ENCODE measurements at places on chromosomes 2 and 18. TPM values are rescaled to one million over a fixed set of nuclear protein-coding genes. Genes with fewer than 3 reads are reported as not detected.

DNA sequence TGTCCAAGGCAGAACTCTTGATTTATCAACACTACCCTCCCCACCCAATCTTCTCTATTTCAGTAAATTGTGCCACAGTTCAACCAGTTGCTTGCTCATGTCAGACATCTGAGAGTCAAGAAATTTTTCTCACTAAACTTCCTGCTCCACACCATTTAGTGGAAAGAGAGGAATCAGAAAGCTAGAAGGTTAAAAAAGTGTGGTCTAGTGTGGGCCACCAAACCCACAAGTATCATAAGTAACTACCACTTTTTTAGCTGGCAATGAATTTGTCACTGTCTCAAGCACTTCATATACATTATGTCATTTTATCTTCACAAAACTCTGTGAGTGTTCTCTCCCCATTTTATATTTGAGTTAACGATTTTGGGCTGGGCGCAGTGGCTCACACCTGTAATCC is 16.6 kb upstream of the MSTN start:
- DNase-seq: no peak

Gene GLI2
- total RNA-seq: not detected

DNA sequence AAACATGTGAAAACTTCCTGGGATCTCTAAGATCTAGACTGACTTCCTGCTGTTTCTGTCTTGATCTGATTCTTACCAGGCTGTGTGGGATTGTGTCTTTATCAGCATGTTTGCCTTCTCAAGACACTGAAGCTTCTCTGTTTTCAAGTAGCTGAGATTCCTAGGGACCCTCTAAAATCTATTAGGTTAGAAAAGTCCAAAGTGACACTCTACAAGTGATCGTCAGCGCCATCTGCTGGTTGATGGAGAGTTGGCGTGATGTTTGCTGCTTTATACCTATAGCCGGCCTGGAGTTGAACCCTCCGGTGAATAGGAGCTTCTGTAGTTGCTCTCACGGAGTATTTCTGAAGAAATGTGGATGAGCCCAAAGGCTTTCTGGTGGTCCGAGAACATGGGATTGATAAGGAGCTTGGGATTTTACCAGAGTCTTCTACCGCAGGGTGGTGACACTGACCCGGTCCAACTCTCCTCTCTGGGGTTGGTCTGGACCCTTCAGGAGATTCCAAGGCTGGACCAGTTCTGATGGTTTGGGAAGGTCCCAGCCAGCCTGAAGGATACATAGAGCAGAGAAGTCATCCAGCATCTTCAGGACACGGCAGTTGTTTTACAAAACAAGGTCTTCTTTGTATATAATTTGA is 96.0 kb upstream of the TTC39C start:
- peak; percentile 68 for DNase-seq

GRCh38 chr2:43824951-43825493 is 13.6 kb downstream of the ABCG5 start:
- DNase-seq: no peak

DNA sequence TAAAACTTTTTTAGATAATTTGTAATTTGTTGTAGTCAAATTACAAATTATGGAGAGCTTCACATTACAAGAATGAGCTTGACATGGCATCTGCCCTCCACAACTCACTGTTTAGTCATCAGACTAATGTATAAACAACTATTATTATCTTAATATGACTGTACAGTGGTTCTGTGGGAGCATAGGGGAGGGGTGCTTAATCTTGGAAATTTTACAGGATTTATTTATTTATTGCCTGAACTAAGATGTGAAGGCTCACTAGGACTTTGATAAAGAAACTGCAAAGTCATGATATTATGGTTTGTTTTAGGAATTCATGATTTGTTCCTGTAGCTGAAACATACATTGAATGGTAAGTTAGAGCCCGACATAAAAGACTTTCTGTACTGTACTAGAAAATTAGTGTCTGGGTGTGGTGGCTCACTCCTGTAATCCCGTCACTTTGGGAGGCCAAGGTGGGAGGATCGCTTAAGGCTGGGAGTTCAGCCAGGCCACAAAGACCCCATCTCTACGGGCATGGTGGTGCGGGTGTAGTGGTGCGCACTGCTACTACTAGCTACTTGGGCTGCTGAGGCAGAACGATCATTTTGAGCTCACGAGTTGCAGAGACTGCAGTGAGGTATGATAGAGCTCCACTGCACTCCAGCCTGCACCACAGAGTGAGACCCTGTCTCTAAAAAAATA is 2.1 kb downstream of the MARCHF7 start:
- no peak for DNase-seq

- no peak for DNase-seq
These were observed 61.4 kb downstream of the MTCL1 start for GRCh38 chr18:8766559-8767293.

DNA sequence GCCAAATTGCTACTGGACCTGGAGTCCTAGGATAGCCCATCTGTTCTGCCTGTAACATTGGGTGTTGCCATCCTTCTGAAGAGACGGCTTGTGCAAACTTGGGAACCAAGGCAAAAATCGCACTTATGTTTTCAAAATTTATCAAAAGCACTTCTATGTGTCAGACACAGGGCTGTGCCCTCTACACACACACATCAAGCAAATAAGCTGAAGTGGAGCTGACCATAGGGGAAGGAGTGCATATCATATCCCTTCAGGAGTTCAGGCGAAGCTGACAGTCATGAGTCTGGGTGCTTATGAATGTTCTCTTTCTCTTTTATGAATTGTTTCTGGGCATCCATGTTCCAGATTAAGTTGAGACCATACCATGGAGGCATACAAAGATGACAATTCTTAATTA is 247.9 kb downstream of the CYRIA start:
- DNase-seq: no peak

Measured in CD4-positive, alpha-beta memory T cell (primary cell).